ENCODE measurements at places on chromosomes 3 and 15.

DNA sequence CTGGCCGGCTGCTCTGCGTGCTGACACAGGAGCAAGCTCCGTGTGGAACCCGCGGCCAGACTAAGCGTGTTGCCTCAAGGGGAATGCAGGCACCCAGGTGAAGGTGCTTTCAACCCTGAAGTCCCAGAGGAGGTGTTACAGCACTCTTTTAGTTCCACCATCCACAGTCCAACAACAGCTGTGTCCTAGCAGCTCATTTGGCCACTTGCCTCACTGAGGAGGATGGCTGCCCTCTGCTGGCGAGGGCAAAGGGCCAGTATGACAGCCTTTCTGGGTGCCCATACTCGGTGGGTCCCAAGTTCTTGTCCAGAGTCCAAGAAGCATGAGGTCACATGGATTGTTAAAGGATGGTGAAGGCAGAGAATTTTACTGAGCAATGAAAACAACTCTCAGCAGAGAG is 87.8 kb downstream of the C3orf85 start:
- no peak for DNase-seq

DNA sequence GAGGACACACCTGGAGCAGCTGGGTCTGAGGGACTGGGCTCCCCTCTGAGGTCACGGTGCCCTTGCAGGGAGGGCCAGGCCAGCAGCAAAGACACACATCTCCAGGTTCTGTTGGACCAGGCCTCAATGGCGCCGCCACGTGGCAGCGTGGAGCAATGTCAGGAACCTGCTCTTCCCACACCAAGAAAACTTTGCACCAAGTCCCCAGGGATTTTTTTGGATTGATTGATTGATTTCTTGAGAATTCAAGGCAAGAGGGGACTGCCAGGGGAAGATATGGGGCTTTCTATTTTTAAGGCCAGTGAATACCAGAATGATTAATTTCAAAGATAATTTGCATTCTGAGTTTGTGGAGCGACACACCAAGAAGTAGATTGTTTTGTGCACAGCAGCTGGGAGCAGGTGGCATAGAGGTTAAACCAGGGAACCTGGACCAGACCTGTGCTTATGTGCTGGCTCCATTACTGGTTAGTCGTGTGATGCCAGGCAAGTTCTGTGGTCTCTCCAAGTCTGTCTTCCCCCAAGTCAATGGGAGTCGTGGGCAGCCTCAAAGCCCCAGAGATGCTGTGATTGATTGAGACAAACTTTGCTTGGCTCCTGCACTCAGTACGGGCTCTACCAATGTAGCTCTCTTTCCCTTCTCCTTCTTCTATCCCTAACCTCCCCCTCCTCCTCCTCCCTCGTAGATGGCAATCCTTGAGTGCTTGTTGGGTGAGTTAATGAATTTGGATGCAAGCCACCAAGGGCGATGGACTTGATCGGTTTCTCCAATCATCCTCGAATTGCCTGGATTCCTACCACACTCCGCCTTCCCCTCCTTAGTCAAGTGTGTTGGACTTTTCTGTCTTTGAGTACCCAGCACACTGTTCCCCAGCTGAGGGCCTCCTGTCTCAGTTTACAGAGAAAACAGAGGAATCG is 96.2 kb upstream of the TRPM1 start:
- no peak for DNase-seq

GRCh38 chr3:146594843-146595482 is 10.2 kb downstream of the PLSCR5 start:
- DNase-seq: no peak

DNA sequence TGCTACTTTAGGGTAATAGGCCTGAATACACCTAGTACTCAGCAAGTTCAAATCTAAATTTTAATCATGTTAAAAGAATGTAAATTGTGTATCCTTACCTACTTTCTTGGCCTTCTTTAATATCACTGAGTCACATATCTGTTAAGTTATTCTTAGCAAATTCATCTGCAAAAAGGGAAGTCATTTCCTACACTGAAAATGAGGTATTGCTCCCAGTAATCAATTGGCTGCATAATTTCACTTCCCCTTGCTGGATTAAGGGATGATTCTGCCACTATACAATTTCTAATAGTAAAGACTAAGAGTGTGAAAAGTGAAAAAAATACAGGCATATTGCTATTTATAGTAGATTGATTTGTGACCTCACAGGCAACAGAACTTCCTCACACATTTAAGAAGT is 47.8 kb downstream of the CCDC54 start:
- DNase-seq: no peak

DNA sequence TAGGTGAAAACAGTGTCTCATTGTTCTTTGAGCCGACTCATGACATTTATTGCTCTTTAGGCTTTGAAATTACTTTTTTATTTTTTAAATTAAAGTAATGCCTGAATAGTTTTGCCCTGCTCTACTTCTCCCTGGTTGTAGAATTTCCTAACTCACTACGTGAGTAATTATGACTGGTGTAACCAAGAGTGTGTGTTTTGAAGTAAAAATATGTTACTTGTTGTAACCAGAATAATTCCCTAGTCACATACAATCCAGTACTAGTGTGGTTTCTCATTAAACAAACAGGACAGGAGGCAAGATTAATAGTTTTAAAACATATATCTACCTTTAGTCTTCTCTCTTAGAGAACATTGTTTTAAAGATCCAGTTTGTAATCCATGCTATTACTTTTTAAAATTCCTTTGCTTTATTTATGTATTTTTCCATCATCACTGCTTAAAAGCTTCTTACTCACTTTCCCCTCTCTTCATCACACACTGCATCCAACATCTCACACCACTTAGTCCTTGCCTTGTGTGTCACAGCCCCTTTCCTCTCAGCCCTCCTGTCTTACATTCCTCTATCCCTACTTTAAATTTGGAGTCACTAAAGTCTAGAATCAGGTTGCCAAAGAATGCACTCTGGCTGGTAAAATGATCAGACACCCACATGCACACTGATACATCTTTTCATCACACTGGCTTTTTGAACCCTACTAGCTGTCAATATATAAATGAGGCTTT is 219.7 kb downstream of the WNT5A start:
- DNase-seq: no peak

DNA sequence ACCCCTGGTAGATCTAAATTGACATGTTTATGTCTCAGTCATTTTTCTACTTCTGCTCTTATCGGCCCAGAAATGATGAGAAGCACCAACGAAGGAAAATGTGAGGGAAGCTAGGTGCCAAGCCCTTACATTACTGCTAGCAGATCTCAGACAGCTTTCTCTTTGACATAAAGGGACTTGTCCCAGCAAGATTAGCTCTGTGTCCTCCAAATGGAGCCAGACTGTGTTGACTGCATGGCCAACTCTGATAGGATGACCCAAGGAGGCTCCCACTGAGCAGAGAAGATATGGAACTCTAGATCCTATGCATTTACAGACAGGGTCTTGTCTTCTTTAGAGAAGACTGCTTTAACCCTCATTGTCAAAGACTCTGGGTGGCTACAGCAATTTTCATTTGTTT is 2.8 kb upstream of the MCTP2 start:
- no peak for DNase-seq

GRCh38 chr3:46609212-46609721 is 3.1 kb upstream of the FAM240A start:
- DNase-seq: no peak

GRCh38 chr3:40782111-40782721 is 257.5 kb downstream of the ZNF621 start:
- DNase-seq: no peak

DNA sequence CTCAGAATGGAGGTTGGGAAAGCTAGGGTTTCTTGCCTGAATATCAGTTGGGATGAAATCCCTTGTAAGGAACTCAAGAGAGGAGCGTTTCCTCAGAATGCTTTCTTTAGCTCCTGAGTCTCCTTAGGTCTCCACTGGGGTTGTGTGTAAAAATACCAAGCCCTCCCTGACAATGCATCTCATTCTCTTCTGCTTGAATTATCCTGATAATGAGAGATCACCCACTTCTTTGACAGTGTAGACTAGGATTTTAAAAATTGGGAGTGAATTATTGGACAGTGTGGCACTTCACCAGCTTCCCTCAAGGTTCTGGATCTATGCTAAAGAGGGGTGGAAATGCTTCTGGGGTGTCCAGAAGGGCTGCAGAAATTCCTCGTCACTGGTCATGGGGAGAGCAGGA is 41.8 kb upstream of the POLG start:
- DNase-seq: no peak

GRCh38 chr3:42122261-42123011 is 31.3 kb downstream of the TRAK1 start:
- no peak for DNase-seq

DNA sequence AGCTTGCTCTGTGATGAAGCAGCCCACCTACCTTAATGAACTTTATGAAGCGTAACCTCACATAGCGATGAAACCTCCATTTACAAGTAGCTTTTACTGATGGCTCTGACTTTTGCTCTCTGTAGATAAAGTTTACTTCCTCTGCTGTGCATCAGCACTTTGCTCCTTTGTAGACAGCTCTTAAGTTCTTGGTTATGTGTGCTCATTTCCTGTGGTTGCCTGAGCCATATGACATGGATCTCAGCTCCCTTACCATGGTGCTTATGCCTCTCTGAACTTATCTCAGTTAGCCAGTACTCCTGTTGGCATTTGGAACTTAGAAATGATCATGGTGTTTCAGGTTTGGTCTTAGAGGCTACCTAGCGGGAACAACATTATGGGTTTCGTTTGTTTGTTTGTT is 7.8 kb downstream of the MFSD1 start:
- no peak for DNase-seq

- peak; percentile 24 for DNase-seq
Observed at GRCh38 chr3:160755776-160756304, at the start of gene PPM1L. PPM1L (plus strand) TSS chr3:160756231.

GRCh38 chr15:55496716-55497115 is 11.3 kb downstream of the DNAAF4 start:
- DNase-seq: no peak

DNA sequence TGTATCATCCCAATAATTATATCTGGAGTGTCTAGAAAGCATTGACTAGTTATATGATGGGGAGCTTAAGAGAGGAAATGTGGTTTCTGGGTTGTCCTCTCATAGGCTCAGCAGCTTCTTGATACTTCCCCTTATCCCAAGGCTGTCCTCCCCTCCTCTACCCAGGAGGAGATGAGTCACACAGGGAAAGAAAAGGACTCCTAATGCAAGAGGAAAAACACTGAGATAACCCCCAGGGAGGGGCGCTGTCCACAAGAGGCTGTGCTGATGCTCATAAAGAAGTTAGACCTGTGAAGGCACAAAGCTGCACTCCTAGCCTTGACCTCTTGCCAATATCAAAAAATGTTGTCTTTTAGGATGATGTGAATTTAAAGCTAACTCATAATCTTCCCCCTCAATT is 28.8 kb upstream of the GYG1 start:
- DNase-seq: no peak

- no peak for DNase-seq
Observed at GRCh38 chr3:183308751-183309150, 55.7 kb downstream of the B3GNT5 start.

- no peak for DNase-seq
Observed at GRCh38 chr3:94248042-94248441, 185.2 kb downstream of the NSUN3 start.

GRCh38 chr3:31891876-31892455 is 89.1 kb downstream of the OSBPL10 start:
- no peak for DNase-seq

DNA sequence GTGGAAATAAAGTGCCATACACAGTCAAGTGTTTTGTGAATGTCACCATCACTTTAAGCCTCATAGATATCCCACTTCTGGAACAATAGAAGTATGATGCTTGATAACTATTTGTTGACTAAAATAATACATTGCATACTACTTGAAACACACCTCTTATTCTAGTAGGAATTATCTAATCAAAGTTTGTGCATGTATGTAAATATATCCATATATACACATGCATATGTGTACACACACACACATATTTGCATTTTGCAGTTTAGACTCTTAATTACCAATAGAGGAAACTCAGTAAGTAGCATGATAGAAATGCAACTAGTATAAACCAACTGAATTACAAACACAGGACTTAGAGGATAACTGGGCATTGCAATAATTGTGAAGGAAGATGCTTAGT is 1084.1 kb downstream of the FHIT start:
- no peak for DNase-seq

DNA sequence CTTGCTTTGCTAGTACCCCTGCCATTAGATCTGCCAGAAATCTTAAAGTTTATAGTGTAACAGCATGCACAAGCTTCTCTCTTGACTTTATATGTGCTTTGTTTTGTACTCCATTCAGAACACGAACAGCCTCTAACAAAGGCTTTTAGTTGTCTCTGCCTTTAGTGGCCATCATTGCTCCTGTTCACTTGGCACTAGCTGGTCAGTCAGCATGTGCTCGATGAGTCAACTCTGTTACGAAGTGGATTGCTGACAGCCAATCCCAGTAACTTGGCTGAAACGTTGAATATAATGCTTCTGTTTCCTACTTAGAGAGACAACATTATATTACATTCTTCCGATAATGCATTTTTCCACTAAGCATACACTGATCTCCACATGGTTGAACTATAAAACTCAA is 349.2 kb downstream of the NAALADL2 start:
- DNase-seq: no peak
